ENCODE measurements at places on chromosomes 11 and 22. TPM values are rescaled to one million over a fixed set of nuclear protein-coding genes. Genes with fewer than 3 reads are reported as not detected.

OVCH2 gene
- 1.7 TPM for polyA plus RNA-seq

ACTN3 gene
- polyA plus RNA-seq = not detected

DNA sequence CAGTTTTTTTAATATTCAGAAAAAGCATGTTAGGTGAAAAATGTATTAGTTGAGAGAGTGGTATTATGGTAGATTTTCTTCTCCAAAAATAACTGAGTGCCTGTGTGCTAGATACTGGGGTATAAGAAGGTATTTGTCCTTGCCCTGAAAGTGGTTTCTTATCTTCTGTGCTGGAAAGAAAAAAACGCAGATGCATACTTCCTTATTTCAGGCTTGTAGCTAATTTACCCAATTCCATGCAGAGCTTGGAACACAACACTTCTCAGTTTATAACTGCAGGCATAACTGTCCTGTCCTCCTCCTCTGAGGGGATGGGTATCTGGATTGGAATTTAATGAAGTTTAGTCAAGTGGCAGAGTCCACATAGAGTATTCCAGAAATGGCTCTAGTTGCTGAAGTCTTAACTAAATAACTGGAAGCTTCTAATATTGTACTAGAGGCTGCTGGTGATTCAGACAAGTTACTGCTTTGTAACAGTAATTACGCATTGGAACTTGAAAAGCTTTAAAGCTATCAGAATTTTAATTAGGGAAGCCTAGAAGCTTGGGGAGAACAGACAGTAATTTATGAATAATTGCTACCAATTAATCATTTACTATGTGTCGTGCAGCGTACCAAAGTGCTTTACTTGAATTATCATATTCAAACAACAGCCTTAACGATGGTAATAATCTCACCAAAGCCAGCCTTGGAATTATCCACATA, 12.7 kb upstream of the C11orf91 start:
- no peak for DNase-seq

DNA sequence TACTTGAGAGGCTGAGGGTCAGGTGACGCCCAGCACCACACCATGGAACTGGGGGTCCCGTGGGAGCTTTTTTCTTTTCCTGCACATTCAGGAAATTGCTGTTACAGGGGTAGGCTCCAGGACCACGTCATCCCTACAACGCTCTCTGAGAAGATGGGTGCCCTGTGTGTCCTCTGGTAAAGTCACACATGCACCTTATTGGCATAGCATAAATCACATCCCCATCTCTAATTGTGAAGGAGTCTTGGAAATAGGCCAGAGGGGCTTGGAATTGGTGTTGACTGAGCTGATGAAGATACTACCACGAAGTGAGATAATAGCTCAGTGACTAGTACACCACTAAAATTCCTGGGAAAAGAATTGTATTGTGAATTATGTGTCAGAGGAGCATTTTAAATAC, 57.6 kb downstream of the TNRC6B start:
- no peak for DNase-seq

SAAL1 gene
- 22.6 TPM for polyA plus RNA-seq

CRYBB1 gene
- not detected for polyA plus RNA-seq

DNA sequence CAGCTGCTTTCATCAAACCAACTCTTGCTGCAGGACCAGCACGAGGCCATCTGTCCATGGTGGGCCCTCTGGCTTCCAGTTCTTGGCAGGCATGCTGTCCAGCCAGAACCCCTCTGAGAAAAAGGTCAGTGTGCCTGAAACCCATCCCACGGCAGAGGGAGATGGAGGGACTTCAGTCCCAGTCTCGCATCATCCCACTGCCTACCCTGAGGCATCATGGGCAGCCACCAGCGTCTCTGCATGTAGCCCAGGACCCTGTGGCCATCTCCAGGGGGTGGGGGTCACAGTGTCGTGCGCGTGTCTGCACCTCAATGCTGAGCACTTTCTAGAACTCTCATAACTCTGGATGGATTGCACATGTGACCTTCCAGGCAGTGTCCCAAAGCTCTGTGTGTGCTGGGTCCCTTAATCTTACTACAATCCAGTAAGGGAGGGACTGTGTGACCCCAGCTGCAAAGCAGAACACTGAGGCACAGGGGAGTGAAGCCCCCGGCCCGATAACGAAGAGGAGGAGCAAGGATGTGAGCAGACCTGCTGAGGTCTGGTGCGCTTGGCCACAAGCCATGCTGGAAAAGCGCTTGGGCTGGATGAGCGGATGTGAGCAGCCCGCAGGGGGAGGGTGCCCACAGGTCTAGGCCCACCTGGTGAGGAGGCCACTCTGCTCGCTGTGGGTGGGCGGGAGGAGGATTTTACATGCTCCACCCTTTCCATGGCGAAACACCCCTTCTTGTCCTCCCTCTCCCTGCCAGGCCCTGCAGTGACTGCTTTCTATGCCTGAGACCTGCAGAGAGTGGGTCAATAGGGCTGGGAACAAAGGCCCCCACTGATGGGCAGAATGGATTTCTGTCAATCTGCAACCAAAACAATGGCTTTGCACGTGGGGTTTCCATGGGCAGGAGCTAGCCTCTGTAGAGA, 1401.0 kb downstream of the BRD1 start:
- DNase-seq = no peak

DNA sequence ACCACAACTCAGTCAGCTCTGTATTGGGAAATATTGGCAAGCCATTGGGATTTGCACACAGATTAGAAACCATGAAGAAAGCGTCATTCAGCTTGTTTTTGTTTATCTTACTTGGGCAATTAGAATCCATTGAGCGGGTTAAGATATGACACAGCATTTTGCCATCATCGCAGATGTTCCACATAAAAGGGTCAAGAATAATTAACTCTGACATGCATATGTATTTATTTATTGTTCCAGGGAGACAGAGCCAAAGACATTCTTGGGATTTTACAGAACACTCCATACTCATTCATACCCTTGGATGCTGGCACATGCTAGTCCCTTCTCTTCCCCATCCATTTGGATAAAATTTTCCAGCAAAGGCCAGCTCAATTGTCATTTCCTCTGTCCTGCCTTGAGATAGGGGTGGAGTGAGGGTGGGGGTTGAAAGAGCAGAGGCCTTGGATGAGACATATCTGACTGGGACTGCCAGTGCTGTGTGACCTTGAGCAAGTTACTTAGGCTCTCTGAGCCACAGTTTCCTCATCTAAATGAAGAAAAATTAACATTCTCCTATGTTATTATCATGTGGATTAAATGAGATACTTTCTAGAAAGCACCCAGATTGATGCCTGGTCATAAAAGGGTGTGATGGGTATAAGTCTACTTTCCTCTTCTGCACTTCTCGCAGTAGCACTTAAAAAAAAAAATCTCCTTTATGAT, 179.7 kb downstream of the RRAS2 start:
- no peak for DNase-seq

DNA sequence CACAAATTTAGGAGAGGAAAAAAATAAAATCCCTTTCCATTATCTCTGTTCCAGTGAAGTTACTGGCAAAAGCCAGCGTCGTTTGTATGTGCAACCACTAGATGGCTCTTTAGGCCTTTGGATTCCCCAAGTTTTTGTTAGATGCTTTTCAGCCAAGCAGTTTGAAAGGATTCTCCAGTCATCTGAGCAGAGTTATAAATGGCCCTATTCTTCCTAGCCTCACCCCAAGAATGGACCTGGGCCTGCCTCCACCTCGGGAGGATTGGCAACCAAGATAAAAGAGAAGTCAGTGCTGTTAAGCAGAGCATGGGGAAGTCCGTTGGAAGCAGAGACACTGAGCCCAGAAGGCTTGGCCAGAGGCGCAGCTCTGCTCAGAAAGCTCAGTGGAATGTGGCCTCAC, 15.4 kb downstream of the FAM181B start:
- no peak for DNase-seq

PANX1 gene
- 67.1 TPM for polyA plus RNA-seq

DNA sequence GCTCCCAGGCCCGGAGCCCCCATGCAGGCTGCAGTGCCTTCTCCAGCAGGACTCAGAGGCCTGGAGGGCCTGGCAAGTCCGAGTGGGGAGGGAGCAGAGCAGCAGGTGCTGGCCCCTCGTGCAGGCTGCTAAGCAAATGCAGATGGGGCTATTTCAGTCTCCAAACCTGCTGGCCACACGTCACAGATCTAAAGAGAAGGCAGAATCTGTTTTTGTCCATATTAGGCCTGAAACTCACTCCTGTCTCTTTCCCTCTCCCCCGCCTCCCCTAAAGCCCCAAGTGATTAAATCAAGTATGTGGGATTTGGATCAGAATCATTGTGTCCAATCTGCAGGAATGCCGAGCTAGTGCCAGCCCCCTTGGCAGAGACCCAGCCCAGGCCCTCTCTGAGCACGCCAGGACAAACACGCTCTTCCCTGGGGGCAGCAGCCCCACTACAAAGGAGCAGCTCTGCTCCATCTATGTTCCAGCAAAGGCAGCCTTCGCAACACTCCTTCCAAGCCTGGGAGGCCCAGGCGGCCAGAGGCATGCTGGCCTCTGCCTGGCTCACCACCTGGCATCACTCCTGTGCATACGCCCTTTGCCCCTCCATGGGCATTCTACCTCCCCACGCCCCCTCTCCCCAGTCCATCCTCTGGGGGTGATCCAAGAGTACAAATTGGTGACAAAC, 26.5 kb downstream of the RPL27A start:
- DNase-seq = no peak

DNA sequence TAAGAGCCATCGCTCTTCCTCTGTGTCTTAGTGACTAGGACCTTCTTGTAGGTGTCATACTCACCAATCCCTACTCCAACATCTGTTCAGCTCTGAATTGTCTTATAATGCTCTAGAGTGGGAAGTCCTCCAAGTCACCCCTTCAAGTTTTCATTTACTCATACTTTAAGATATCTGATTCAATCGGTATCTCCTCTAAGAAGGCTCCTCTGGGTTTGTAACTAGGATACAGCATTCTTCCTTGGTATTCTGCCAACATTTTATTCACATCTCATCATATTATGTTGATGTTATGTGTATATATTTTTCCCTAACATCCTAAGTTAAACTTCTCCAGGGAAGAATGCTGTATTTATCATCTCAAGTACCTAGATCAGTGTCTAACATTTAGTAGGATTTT, 662.1 kb downstream of the NTM start:
- DNase-seq = no peak

- DNase-seq = no peak
These were observed 5.2 kb downstream of the TMEM126A start for GRCh38 chr11:85652786-85653447.

PPP6R3 gene
- 38.1 TPM for polyA plus RNA-seq

GRCh38 chr11:45665933-45666647, 668 bp upstream of the CHST1 start:
- no peak for DNase-seq

DNA sequence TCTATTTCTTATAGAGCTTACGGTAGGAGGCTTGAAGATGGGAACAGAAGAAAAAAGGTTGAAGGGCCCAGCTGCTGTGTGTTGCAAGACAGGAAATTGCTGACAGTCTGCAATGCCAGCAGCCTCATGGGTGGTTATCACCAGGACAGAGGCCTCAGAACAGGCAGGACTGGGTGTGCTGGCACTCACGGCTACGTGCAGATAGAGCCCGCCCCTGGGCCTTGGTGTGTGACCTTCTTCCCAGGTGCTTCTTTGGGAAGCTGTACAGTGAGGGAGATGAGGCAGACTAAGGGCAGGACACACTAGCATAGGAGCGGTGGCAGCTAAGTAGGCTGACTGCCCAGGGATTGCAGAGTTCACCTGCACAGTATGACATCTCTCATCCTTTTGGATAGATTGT, 12.6 kb downstream of the PRAME start:
- no peak for DNase-seq

C11orf91 gene
- polyA plus RNA-seq = 0.10 TPM

- DNase-seq = no peak
These were observed 10.4 kb downstream of the OR51B4 start for GRCh38 chr11:5291207-5291838.

SLC5A1 gene
- 1.8 TPM for polyA plus RNA-seq

DNA sequence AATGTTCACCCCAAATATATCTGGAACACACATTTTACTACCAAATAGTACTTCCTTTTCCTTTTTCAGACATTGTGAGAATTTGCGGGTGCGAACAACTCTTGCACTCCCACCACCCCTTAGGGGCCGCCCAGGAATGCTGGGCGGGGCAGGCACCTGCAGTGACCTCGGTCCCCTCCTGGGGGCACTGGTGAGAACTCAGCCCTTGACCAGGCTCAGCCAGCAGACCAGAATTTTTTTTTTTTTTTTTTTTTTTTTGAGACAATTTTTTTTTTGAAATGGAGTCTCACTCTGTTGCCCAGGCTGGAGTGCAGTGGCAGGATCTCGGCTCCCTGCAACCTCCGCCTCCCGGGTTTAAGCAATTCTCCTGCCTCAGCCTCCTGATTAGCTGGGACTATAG, 75.8 kb downstream of the ARHGAP8 start:
- no peak for DNase-seq

DNA sequence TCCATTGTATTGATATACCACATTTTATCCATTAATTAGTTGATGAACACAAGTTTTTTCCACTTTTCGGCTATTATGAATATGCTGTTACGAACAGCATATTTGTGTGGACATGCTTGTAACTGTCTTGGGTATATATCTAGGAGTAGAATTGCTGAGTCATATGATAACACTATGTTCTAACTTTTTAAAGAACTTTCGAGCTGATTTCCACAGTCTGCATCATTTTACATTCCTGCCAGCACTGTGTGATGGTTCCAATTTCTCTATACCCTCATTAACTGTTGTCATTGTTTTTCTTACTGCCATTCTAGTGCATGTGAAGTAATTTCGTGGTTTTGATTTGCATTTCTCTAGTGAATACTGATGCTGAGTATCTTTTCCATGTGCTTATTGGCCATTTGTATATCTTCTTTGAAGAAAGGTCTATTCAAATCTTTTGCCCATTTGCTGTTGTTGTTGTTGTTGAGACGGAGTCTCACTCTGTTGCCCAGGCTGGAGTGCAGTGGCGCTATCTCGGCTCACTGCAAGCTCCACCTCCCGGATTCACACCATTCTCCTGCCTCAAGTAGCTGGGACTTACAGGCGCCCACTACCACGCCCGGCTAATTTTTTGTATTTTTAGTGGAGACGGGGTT, 7.4 kb upstream of the RCE1 start:
- DNase-seq = no peak

GRCh38 chr22:17587629-17588028, 24.3 kb downstream of the SLC25A18 start:
- no peak for DNase-seq

GRCh38 chr11:102771351-102771750, 9.1 kb downstream of the MMP10 start:
- no peak for DNase-seq

KLHDC7B gene
- polyA plus RNA-seq = not detected

ZNF215 gene
- 3.3 TPM for polyA plus RNA-seq

C22orf31 gene
- polyA plus RNA-seq = not detected

TUG1 gene
- 77.1 TPM for polyA plus RNA-seq
